Stimulated activated CD8-positive, alpha-beta memory T cell treated with anti-CD3 and anti-CD28 coated beads, Interleukin-15, amount 100 ng/mL, for 24 hours (primary cell): ENCODE measurements at places on chromosomes 5 and 9.

DNA sequence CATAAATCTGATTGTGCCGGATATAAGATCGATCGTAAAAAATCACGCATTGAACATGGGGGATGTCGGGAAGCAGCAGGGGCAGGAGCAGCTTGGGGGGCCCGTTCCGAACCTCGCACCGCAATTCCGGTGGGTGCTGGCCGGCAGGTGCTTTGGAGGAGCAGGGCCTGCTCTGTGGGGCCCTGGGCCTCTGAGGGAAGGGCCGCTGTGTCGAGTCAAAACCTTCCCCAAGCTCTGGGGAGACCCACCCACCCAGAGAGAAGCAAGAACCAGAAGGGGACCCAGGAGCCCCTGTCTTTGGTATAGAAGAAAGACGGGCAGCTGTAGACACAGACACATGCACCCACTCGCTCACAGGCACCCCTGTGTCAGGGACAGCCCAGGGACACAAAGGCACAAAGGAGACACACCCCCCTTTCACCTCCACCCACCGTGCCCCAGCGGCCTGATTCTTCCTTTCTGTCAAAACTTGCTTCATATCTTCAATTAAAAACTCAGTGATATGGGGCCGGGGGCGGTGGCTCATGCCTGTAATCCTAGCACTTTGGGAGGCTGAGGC, 49.4 kb upstream of the ZBTB43 start:
- DNase-seq = no peak

GRCh38 chr5:58411372-58411771, 48.5 kb downstream of the PLK2 start:
- DNase-seq = no peak

DNA sequence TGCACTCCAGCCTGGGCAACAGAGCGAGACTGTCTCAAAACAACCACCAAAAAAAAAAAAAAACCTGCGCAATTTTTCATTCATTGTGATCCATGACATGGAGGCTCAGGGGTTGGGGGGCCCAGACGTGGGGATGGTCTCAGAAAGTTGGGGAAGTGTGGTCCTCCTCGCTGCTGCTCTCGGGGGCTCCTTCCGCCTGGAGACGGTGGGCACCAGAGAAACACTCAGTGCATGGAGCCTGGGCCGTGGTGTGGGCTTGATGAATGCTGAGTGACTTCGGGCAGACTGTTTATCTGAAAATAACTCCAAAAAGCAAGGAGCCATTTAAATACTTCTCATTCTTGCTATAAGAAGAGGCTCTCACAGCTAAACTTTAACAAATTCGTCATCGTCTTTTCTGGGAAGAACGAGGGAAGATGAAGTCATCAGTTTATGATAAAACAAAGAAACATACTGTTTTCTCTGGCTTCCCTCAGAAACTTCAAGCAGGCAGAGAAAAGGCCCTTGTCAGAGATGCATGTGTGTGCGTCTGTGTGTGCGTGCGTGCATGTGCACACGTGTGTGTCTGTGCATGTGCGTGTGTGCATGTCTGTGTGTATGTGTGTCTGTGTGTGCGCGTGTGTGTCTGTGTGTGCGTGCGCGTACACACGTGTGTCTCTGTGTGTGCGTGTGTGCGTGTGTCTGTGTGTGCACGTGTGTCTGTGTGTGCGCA, 35.0 kb downstream of the RASGEF1C start:
- DNase-seq = no peak

DNA sequence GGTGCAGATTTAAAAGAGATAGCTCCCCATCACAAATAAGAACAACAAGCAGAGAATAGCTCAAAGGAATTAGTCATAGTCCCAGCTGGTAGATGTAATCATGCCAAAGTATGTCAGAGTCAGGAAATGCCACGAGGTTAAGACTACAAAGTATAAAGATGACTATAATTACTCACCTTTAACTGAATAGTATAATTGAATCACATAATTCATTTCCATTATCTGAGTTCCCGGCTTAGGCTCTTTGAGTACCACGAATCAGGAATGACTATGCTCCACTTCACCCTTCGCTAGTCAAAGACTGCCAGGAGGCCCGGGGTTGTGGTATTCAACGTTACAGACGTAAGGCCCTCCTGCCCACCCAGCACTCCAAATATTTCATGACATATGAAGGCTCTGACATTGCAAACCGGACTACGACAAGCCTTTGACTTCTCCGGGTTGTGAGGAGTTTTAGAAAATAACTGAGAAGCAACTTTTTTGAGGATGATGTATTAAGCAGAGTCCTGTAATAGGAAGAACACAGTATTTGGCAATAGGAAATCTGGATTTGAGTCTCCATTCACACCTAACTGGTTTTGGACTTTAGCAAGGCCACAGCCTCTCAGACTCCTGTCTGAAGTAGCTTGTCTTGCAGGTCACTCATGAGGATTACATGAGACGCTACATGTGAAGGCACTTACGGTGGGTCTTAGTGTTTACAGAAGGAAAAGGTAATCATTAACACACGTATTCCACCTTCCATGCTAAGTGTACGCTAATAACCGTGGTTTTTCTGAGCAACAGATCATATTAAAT, 64.6 kb downstream of the ENC1 start:
- no peak for DNase-seq

- no peak for DNase-seq
These were observed 408.9 kb upstream of the MPDZ start for GRCh38 chr9:13688223-13688989.

DNA sequence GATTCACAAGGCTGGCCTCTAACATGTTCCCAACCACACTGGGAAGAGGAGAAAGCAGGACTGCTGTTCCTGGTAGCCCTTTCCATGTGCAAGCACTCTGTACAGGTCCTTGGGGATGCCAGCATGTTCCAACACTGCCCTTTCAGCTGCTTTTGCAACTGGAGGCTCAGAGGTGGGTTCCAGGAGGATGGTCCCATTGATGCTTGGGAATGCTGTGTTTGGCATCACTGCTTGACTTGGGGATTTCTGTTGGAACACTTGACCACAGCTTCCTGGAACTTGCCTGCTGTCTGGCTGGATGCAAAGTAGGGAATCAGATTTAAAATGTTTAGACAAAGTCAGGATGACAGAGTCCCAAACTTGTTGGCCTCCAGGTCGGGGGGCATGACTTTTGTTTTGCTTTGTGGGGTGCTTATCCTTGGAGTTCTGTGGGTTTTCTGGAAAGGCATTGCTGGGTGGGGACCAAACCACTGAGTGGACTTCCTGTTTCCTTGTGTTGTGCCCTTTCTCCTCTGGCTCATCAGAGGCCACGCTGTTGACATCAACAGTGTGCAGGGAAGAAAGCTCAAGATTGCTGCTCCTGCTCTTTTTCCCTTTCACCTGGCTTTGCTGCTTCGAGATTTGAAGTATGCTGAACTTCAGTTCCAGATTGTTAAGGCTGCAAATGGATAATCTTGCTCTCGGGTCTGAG, 148.5 kb upstream of the RPS23 start:
- no peak for DNase-seq

- no peak for DNase-seq
These were observed 3.8 kb upstream of the LCN1 start for GRCh38 chr9:135517407-135517822.

- DNase-seq = no peak
These were observed 371 bp upstream of the PITX1 start for GRCh38 chr5:135034236-135034962.

- no peak for DNase-seq
These were observed 63.9 kb downstream of the NDST1 start for GRCh38 chr5:150571836-150572235.

GRCh38 chr9:87581513-87581912, 83.8 kb downstream of the DAPK1 start:
- DNase-seq = no peak

DNA sequence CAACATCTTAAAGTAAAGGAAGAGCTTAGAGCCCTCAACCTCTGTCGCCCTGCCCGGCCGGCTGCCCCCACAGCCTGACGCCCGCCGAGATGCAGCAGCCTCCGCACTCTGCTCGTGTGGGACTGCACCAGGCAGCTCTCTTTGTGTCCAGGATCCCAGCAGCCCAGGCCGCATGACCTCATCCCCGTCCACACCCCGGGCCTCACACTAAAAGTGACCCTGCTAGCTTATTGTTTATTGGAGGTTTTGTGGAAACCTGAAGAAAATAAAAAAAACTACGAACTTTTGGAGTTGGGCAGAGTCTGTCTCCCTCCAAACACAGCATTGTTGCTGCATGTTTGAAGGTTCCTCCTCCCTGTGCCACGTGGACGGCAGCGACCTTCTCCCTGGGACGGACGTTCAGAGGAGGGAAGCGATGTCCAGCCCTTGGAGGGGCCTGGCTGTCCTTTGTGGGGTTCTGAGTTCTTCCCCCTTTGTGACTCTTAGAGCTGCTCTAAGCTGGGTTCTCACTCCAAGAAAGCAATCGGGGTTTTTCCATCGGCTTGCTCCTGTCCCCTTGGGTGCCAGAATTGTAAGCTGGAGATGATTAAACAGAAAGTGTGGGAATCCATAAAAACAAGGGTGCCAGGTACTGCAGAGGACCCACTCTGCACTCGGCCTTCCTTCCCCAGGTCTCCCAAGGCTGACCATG, 103.5 kb upstream of the COL5A1 start:
- no peak for DNase-seq

DNA sequence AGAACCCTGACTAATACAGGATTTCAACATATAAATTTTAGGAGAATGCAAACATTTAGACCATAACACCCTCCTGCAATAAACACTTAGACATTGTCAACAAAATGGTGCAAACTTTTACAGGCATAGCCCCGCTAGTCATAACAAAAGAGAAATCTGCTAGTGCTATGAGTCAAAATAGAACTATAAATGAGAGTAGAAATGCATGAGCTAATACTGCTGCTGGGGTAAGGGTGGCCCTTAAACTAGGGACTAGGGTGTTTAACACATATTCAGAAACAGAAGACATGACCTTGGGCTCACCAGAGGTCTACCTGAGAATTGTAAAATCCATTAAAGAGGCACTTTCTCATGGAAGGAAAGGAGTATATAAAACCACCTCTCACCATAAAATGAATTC, 131.6 kb downstream of the TLR4 start:
- no peak for DNase-seq
